ENCODE measurements at places on chromosomes 6 and 20. TPM values are rescaled to one million over a fixed set of nuclear protein-coding genes. Genes with fewer than 3 reads are reported as not detected.

- H3K36me3 ChIP-seq: peaks cover 77% of the 10 kb centered on the region
- H3K4me1 ChIP-seq: peaks cover 14% of the 10 kb centered on the region
- H3K27ac ChIP-seq: no peak overlapping the region
- no peaks in the 10 kb centered on the region for H3K27me3 ChIP-seq
- DNase-seq: peak; percentile 36
Observed at GRCh38 chr6:13303668-13304017, 24.7 kb downstream of the TBC1D7 start.

DNA sequence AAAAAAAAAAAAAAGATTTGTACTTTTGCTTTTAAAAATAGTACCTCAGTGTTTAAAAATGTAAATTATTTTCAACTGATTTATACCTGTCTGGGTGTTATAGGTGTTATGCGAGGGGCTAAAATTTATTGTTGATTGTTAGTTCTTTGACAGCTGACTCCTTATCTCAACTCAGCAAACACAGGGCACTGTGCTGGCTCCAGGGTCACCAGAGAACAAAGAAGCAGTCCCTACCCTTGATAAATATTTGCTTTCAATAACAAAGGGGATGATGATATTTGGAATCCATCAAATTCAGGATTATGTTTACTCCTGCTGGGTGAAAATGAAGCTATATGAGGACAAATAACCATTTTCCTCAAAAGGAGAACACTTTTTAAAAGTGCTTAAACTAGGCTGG, 34.2 kb upstream of the KAT14 start:
- H3K4me3 ChIP-seq: no peak overlapping the region
- no peaks in the 10 kb centered on the region for H3K36me3 ChIP-seq
- no peaks in the 10 kb centered on the region for H3K27me3 ChIP-seq
- no peak for DNase-seq
- H3K4me1 ChIP-seq: no peaks in the 10 kb centered on the region

DNA sequence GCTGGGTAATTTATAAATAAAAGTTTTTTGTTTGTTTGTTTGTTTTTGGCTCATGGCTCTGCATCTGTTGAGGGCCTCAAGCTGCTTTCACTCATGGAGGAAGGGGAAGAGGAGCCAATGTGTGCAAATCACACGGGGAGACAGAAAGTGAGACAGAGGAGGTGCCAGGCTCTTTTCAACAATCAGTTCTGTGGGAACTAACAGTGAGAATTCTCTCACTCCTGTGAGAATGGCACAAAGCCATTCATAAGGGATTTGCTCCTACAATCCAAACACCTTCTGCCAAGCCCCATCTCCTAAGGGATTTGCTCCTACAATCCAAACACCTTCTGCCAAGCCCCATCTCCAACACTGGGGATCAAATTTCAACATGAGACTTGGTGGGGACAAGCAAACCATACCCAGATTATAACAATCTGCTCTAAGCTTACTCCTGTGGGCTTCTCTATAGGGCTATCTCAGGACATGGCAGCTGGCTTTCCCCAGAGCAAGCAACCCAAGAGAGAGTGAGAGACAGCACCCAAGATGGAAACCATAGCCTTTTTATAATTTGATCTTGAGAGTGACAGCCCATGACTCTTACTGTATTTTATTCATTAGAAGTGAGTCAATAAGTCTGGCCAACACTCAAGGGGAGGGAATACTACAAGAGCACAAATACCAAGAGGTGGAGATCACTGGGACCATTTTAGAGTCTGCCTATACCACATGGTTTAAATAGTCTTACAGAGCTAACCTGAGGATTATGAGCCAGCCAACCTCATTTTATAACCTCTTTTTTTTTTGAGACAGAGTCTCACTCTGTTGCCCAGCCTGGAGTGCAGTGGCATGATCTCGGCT, 22.8 kb upstream of the LRRC1 start:
- no peak overlapping the region for H3K27ac ChIP-seq
- no peaks in the 10 kb centered on the region for H3K4me1 ChIP-seq
- H3K4me3 ChIP-seq: no peak overlapping the region
- no peaks in the 10 kb centered on the region for H3K36me3 ChIP-seq
- no peak for DNase-seq

- H3K36me3 ChIP-seq: no peaks in the 10 kb centered on the region
- no peaks in the 10 kb centered on the region for H3K27me3 ChIP-seq
- H3K4me1 ChIP-seq: no peaks in the 10 kb centered on the region
- no peak overlapping the region for H3K4me3 ChIP-seq
Observed at GRCh38 chr6:31918069-31918720, 9.3 kb upstream of the C2 start.

Gene ZBP1
- 39.0 TPM for total RNA-seq

- H3K27ac ChIP-seq: no peak overlapping the region
- no peaks in the 10 kb centered on the region for H3K4me1 ChIP-seq
- H3K4me3 ChIP-seq: no peak overlapping the region
- no peak for DNase-seq
- H3K36me3 ChIP-seq: no peaks in the 10 kb centered on the region
Observed at GRCh38 chr20:15122613-15123012, 785.2 kb upstream of the FLRT3 start.

- no peaks in the 10 kb centered on the region for H3K4me1 ChIP-seq
- H3K4me3 ChIP-seq: no peak overlapping the region
- H3K27ac ChIP-seq: no peak overlapping the region
- H3K36me3 ChIP-seq: no peaks in the 10 kb centered on the region
Observed at GRCh38 chr6:16222826-16223225, 15.6 kb upstream of the GMPR start.
